Nucleus accumbens (tissue), 56 donors: ENCODE measurements at places on chromosomes 1 and 21.
A peak's percentile ranks its signal among the peaks of the same experiment; 100 is the strongest.

DNA sequence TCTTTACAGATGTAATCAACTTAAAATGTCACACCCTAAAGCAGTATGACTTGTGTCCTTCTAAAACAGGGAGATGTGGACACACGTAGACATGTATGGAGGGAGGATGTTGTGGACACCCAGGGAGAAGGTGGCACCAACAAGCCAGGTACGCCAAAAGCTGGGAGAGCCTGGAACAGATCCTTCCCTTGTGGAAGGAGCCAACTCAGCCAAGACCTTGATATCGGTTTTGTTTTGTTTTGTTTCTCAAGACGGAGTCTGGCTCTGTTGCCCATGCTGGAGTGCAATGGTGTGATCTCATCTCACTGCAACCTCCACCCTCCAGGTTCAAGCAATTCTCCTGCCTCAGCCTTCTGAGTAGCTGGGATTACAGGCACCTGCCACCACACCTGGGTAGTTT lies 45.6 kb downstream of the CHAF1B start:
- no peak for DNase-seq

GRCh38 chr1:161727256-161727924 lies 6.0 kb downstream of the FCRLB start:
- DNase-seq: no peak

- DNase-seq: no peak
These were observed 56.8 kb downstream of the MRPL37 start for GRCh38 chr1:54256522-54257345.

GRCh38 chr1:171140401-171140800 lies 44.7 kb upstream of the FMO2 start:
- DNase-seq: no peak

- DNase-seq: no peak
These were observed 326.8 kb downstream of the ASTN1 start for GRCh38 chr1:176837708-176838107.

GRCh38 chr1:55547405-55547804 lies 332.2 kb upstream of the USP24 start:
- no peak for DNase-seq

- no peak for DNase-seq
These were observed 691 bp downstream of the RIMS3 start for GRCh38 chr1:40664791-40665190.

DNA sequence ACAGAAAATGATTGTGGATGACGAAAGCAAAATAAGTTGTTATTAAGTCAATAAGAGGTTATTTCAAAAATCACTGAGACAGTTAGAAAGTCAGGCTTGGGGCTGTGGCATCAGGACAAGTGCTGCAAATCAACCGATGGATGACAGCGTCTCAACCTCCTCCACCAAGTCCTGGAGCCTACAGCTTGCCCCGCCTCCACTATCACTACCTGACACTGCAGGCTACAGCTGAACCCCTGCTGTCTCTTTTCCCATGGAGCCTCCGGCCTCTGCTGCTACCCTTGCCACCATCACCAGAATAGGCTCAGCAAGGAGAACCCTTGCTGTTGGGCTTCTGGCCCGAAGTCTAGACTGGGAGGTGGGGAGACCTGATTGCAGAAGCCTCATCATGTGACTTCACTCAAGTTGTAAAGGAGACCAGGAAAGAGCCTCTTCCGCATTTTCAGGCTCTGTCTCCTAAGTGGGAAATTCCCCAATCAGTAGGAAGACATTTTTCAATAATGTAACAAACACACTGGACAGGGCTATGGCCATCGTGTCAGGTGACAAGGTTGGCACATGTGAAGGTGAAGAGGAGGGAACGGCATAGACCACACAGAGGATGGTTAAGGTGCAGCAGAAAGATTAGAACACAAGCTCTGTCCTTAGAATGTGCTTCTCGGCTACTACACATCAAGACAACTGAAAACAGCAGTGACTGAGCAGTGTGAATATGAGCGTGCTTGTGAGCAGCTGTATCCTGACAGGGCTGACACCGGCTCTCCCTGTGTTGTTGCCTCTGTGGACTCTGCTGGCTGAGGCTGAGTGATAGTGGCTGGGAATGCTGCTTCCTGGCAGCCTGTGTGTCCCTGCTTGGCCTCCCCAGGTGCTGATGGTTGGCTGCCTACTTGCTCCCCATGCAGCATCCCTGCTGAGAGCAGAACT lies 660.7 kb downstream of the PTPRU start:
- DNase-seq: no peak

GRCh38 chr1:231695439-231696255 lies 69.1 kb downstream of the DISC1 start:
- peak; percentile 26 for DNase-seq

- no peak for DNase-seq
These were observed 824 bp upstream of the KRTAP21-3 start for GRCh38 chr21:30719401-30719800.

GRCh38 chr21:40143822-40144525 lies 276.7 kb downstream of the PCP4 start:
- DNase-seq: peak; percentile 72

DNA sequence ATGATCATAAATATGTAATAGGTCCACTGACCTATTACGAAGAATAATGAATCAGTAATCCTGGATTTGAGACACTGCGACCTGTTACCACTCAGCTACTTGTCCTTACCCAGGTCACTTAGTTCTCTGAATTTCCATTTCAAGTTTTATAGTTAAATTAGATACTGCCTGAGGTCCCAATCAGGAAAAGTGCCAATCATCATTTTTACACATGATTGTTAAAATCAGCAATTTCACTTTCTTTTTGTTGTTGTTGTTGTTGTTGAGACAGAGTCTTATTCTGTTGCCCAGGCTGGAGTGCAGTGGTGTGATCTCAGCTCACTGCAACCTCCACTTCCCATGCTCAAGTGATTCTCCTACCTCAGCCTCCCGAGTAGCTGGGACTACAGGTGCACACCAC lies 22.8 kb upstream of the LYPLAL1 start:
- DNase-seq: no peak

DNA sequence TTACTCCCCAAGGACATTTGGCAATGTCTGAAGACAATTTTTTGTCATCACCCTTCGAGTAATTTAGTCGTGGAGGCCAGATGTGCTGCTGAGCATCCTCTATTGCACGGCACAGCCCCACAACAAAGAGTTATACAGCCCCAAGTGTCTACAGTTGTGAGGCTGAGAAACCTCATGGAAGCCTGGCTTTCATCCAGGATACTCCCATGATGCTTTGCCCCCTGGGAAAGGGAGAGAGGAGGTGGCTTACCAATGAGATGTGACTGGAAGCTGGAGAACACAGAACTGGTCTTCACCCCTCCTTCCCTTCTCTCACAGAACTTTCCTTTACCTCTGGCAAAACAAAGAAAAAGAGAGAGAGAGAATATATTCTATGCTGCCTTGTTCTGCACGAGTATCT lies 150.9 kb upstream of the VAMP3 start:
- no peak for DNase-seq

DNA sequence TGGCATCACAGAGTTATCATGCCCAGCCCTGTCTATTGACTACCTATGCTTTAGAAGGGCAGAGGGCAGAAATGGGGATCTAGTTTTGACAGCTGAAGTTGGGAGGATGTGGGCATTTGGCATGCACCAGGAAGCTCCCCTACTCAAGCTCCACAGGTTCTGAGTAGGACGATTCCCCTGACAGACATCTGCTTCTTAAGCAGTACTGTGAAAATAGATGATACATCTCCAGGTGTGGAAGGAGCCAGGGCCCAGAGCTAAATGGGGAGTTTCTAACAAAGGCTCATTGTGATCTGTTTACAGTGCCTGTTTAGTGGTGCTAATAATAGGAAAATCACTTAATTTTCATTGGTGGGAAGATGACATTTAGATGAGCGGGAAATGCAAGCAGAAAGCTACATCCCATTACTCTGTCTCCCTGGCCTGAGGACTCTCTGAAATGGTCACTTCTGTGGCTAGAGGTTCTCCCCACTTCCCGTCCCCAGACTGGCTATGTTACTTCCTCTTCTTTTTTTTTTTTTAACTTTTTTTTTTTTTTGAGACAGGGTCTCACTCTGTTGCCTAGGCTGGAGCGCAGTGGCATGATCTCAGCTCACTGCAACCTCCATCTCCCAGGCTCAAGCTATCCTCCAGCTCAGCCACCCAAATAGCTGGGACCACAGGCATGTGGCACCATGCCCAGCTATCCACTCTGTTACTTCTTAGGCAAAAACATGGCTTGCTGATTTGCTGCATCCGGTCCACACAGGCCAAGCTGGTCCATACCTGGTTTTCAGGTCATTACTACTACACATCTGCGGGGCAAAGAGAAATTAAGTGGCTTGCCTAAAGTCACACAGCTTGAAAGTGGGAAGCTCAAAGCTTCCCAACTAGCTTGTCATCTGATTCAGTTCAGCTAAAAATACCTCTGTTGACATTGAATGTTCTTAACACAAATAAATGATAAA lies 23.2 kb upstream of the CNIH3 start:
- no peak for DNase-seq

GRCh38 chr1:226186124-226187018 lies at the start of gene ACBD3:
Gene ACBD3 (minus strand): TSS chr1:226186741. CDS start chr1:226186675, 66 bp downstream.
- DNase-seq: peak; percentile 91

- no peak for DNase-seq
These were observed 965.4 kb upstream of the TMPRSS15 start for GRCh38 chr21:19368944-19369343.

- DNase-seq: no peak
These were observed 132.9 kb downstream of the SYF2 start for GRCh38 chr1:25099343-25099951.

DNA sequence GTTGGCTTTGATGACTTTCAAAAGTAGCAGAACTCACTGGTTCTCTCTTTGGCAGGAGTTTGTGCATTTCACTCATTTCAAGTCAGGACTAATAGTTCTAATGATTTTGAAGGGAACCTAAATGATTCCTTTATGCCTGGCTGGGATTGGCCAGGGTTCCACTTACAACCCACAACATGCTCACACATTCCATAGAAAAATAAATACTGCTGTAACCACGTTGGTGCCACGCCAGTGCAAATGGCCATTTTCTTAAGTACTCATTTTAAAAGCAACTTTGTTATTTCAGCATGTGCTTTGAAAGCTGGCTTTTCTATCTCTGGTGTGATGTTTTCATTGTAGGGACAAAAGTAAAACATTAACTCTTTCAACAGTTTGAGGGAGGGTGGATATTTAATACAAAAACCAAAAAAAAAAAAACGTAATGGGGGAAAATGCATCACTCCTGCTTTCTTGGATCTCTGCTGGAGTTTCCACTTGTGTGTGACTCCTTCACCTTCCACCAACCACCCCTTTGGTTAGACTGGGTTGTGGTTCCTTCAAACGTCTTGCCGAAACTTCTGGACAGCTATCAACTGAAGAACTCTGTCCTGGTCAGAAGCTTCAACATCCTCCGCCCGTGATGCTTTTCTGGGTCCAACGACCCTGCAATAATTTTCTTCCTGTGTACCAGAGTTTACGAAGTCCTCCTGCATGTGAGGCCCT lies 300.4 kb upstream of the RUNX1 start:
- DNase-seq: no peak

DNA sequence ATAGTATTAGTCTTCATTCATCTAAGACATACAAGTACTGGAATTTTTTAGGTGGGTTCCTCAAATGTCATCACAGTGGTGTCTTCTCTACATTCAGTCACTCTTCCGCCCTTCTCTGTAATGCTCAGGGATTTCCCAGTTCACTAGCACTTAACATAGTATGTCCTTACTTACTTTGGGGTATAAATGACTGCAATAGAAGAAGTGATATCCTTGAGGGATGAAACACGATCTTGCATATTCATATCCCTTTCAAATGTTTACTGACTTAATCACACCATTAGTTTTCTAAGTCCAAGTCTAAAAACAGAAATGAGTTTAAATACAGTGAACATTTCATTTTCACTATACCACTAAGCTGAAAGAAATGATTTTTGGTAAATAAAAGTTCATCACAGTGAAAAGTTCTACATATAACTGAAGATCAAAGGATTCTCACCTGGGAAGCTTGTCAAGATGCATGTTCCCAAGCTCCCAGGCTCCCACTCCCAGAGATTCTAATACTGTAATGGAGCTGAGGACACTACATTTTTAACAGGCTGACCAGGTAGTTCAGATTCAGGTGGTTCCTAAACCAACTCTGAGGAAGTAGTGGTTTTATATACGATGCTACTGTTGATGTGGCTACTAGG lies 29.7 kb downstream of the MRPL39 start:
- DNase-seq: no peak

- DNase-seq: no peak
These were observed 18.1 kb upstream of the BMP8A start for GRCh38 chr1:39473324-39473723.

GRCh38 chr1:230610589-230610988 lies 31.7 kb upstream of the COG2 start:
- DNase-seq: no peak

DNA sequence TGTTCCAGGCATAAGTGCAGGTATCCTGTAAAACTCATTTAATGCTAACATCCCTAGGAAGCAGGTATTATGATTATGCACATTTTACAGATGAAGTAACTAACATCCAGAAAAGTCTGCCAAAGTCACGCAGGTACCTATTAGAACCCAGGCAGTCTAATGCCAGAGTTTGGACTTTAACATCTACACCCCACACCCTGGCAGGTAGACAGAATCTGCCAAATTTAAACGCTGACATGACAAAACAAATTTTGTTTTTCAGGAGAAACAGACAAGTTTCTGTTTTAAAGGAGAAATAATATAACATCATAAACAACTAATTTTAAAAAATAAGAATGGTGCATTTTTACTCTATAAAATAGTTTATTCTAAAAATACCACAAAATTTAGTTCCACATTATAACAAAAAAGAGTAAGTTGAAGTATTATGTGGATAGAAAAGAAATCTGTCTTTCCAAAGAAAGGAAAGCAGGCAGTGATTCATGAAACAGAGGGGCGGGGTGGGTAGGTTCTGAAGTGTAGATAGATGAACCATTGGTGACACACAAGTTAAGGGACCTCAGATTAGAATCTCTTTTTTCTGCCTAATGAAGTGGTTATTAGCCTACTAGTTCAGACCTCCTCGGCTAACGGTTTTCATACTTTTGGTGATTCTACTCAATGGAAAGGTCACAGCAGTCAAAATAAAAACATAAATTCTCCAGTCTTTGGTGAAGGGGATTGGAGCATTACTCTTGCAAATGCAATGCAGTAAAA lies 1.7 kb downstream of the ASPM start:
- no peak for DNase-seq

DNA sequence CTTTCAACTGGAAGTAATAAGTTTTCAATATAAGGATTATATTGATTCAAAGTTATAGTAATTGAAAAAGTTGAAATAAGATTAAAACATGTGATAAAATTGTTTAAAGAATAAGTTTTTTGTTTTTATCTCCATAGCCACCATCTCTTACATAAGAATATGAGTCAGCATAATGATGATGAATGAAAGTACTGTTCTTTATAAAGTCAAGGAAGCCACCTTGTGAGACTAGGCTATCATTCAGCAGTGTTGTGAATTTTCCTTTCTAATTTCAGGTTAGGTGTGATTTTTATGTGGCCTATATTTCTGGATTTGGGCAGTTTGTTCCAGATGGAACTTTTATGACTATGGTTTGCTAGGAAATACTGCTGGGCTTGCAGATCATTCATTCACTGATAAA lies 22.4 kb upstream of the ASB17 start:
- DNase-seq: no peak

DNA sequence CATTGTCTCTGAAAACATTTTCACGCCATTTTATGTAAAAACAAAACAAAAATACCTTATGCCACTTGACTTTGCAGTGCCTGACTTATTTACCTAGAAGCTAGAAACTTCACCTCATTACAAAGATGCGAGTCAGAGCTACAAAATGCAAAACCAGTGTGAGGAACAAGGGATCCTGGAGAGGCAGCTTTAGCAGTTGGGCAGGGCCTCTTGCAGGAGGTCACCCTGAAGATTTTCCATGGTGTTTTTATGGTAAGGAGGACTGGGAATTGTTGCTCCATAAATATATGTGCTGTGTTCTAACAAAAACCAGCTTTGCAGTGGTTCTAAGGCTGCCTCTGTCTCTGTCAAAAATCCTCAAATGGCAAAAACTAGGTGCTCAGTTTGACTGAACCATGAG lies 36.4 kb upstream of the TARBP1 start:
- DNase-seq: no peak
